ENCODE measurements at places on chromosomes 4 and X. TPM values are rescaled to one million over a fixed set of nuclear protein-coding genes. Genes with fewer than 3 reads are reported as not detected.

SPANXN2 gene
- total RNA-seq = not detected

ADH7 gene
- total RNA-seq = not detected

CT83 gene
- total RNA-seq = not detected

TCEAL1 gene
- 15.0 TPM for total RNA-seq

GYPB gene
- total RNA-seq = not detected

HAUS7 gene
- total RNA-seq = 13.9 TPM

VSIG4 gene
- not detected for total RNA-seq

ENPEP gene
- total RNA-seq = under 0.01 TPM

PFKFB1 gene
- total RNA-seq = 0.13 TPM

GSX2 gene
- total RNA-seq = not detected

MAGED4B gene
- total RNA-seq = 52.7 TPM

TRPC5OS gene
- not detected for total RNA-seq

UGT2B11 gene
- total RNA-seq = not detected

TLR3 gene
- 0.51 TPM for total RNA-seq

LRCH2 gene
- total RNA-seq = 10.6 TPM

PNCK gene
- not detected for total RNA-seq

SSX3 gene
- total RNA-seq = not detected

SLC4A4 gene
- total RNA-seq = not detected

SLC34A2 gene
- total RNA-seq = under 0.01 TPM

- no peak for DNase-seq
Observed at GRCh38 chrX:120036704-120037103, 40.8 kb downstream of the RHOXF2B start.

GRCh38 chr4:143148521-143148920 lies 36.2 kb upstream of the USP38 start:
- DNase-seq = no peak

DNA sequence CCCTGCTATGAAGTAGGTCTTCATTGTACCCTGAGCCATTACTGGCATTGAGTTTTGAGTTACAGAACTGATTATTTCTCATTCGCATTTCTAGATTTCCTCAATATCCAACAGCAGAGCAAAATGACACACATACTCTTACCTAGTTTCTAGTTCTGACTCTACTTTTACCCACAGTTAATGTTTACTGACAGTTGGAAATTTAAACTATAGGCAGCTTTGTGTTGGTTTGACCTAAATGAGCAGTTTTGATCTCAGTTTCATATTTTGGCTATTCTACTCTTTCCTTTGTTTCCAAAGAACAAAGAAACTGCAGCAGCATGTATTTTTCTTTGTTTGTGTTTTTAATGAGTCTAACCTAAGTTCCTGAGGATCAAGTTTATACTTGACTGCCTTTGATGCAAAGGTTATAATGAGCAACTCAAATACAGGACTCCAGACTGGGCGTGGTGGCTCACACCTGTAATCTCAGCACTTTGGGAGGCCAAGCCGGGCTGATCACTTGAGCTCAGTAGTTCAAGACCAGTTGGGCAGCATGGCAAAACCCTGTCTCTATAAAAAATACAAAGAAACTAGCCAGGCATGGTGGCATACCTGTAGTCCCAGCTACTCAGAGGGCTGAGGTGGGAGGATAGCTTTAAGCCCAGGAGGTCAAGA lies 30.4 kb downstream of the TXK start:
- no peak for DNase-seq

- DNase-seq = no peak
Observed at GRCh38 chrX:13719192-13719856, 15.1 kb downstream of the TRAPPC2 start.

DNA sequence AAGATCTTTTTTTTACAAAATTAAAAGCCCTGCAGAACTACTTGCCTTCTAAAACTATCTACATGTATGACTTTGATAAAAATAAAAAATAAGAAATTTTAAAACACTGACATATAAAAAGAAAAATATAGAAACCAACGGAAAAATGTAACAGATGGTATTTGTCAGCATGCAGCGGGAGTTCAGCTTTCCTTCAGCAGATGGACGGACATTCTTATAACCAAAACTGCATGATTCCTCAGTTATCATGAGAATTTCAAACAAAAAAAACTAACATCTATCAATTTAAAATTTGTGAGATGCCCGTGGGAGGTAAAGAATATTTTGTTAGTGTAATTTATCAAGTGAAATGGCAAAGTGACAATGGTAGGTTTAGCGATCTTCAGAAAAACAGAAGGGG lies 23.2 kb downstream of the RWDD4 start:
- DNase-seq = no peak

DNA sequence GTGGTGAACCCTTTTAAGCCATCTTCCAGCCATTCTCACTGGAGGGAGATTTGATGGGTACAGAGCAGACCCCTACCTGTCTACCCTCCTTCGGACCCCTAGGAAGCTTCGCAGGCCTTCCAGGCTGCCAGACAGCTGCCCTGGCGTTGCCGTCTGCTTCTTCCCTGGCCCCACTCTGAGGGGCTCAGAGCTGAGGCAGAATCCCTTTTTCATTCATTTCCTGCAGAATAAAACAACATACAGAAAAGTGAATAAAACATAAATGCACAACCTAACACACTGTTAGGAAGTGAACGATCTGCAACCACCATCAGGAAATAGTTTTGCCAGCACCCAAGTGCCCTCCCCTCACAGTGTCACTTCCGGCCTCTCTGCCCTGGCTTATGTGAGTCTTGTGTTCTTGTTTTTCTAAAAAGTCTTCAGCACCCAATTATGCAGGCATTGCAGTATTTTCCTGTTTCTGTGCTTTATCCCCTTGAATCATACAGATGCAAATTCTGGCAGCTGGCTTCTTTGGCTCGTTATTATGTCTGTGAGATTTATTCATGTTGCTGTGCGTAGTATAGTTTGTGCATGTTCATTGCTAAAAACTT lies 5.6 kb upstream of the ADD1 start:
- peak; percentile 83 for DNase-seq

DNA sequence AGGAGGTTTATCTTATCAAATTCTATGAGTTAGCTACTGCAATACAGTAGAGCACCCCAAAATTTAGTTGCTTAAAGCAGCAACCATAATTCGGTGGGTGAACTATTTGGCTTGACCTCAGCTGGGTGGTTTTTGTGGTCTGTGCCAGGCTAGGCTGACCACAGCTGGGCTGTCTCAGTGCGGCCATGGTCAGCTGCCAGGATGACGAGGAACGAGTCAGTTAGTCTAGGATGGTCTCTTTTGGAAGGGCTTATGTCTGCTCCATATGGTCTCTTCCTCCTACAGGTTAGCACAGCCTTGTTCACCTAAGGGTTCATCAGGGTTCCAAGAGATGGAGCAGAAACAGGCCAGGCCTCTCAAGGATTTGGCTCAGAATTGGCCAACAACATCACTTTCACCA lies 210.4 kb downstream of the PALLD start:
- DNase-seq = no peak

GRCh38 chr4:128323401-128323800 lies 35.8 kb upstream of the PGRMC2 start:
- DNase-seq = no peak

DNA sequence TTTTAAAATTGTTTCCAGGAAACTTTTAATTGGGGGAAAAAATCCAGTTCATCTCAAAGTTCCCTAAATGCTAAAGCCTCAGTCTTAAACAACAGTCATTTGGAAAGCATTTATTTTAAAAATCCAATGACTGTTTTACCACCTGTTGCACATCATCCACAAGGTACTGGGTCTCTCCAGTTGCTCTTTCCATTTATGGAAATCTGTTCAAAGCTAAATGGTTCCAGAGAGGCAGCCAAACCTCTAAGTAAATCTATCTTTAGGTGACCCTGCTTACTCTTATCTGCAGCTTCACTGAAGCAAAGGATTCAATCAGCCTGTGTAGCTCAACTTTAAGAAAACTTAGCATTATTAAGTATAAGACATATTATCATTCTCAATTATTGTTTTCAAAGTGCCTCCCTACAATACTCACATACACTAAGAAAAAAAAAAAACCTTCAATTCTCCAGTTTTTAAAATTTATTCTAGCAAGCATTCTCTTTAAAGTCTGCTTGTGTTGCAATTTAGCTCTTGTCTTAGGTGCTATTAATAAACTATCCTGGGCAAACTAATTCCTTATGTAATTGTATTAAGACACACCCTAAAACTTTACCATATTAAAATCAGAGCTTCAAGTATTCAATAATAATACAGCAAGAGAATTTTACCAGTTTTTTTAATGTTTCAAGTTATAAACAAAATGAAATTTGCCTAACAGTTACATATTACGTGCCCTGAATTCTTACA lies 60.6 kb downstream of the NOCT start:
- no peak for DNase-seq

DNA sequence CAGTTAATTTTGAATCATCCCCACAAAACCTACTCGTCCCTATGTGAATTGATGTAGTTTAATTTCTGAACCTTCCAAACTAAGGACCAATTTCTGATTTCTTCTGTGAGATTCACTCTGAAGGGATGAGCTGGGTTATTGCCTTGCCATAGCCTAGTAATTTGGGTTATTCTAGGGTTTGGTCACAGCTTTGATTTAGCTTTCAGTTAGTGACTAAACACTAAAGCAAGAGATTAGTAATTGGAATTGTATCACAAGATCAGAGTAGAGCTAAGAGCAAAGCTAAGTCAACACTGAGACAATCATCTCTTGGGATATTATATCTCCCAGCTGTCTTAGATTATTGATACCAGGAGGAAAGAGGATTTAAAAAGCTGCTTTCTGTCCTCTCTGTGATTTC lies 588.0 kb downstream of the CCSER1 start:
- no peak for DNase-seq

- no peak for DNase-seq
Observed at GRCh38 chr4:84481077-84481859, 17.8 kb downstream of the NKX6-1 start.

DNA sequence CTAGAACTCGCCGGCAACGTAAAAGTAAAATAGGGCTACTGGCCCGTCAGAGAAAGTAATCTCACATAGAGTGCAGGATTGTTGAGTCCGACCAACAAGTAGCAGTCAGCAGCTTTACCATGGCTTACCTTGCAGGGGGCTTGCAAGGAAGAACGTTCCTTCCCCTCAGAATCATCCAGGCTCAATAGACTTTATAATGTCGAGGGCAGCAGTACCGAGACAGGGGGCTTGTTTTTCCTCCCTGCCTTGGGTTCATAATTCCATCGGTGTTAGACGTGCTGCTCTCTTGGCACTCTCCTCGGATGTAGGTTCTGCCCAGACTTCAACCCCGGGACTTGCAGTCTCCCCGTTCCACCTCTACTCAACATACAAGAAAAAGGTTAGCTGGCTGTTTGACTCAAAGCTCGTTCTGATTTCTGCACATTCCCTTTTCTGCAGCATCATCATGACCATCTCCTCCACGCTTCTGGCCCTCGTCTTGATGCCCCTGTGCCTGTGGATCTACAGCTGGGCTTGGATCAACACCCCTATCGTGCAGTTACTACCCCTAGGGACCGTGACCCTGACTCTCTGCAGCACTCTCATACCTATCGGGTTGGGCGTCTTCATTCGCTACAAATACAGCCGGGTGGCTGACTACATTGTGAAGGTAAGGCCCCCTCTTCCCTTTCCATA lies 1.5 kb downstream of the SLC10A4 start:
- DNase-seq = no peak

DNA sequence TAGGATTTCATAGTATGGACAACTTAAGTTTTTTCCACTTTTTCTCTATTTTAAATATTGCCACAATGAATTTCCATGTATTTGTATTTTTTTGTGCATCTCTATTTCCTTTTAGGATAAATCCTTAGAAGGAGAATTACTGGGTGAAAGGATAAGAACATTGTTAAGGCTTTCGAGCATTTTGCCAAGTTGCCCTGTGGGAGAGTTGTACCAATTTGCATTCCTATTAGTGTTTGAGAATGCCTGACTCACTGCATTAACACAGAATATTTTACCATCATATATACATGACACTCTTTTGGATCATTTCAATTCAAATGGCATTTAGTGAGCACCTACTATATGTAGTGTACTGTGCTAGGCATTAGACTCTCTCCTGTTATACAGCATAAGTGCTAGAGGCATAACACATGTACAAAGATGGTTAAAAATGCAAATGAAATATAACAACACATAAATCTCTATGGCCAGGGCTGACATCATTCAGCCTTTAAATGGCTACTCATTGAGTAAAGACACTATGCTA lies 57.0 kb downstream of the PLAC1 start:
- no peak for DNase-seq

DNA sequence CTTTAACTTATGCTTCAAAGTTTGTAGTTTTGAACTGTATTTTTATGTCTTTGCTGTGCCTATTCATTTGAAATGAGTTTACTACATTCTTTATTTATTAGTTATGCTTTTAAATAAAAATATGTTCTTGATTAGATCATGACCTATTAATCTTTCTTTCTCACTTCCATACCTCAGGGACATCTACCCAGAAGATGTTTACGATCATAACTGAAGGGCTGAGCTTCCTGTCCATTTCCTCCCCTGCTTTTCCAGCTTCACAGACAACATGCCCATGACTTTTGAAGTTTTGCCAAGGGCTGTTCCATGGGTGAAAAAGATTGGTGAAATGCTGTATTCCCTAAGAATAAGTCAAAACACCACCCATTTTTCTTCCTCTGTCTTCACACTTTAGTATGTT lies 99.7 kb upstream of the DDIT4L start:
- DNase-seq = no peak

GRCh38 chr4:10898072-10898471 lies 213.5 kb upstream of the CLNK start:
- DNase-seq = no peak

- peak; percentile 46 for DNase-seq
Observed at GRCh38 chr4:78552389-78553042, 946 bp downstream of the ANXA3 start.

DNA sequence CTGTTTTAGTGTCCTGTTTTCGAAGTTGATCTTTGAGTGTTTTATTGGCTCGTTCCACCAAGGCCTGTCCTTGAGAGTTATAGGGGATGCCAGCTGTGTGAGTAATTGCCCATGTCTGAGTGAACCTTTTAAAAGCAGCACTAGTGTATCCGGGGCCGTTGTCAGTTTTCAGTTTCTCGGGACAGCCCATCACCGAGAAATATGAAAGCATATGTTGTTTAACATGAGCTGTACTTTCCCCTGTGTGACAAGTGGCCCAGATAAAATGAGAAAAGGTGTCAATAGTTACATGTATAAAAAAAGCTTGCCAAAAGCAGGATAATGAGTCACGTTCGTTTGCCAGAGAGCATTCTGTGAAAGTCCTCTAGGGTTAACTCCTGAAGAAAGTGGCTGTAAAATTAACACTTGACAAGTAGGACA lies 48.6 kb upstream of the RASSF6 start:
- no peak for DNase-seq

GRCh38 chrX:46319750-46320149 lies 225.5 kb downstream of the ZNF674 start:
- DNase-seq = no peak

GRCh38 chr4:7424553-7425111 lies 10.1 kb downstream of the PSAPL1 start:
- DNase-seq = no peak

- DNase-seq = no peak
Observed at GRCh38 chr4:56050625-56051024, 101.9 kb downstream of the CEP135 start.

GRCh38 chrX:16852617-16853179 lies 17.5 kb downstream of the RBBP7 start:
- DNase-seq = no peak

- DNase-seq = no peak
Observed at GRCh38 chr4:48706736-48707135, 73.3 kb downstream of the FRYL start.
